RWPE1 (cell line): ENCODE measurements at places on chromosomes 6 and 20.

DNA sequence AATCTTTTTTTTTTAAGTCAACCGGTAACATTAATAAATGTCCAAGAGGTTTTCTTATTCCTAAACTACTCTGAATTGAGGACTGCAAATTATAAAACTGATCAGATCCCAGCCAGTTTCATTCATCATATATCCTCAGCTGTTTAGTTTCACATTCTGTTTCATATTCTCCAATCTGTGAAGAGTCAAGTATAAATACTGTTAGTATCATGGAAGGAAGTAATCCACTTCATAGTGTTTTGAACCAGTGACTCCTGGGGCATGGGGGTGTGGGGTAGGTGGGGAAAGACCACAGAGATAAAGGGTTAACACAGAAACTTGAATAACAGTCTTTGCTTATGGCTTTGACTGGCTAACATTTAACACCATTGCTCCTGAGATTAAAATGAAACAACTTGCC lies 69.9 kb downstream of the FYN start:
- no peak for DNase-seq

DNA sequence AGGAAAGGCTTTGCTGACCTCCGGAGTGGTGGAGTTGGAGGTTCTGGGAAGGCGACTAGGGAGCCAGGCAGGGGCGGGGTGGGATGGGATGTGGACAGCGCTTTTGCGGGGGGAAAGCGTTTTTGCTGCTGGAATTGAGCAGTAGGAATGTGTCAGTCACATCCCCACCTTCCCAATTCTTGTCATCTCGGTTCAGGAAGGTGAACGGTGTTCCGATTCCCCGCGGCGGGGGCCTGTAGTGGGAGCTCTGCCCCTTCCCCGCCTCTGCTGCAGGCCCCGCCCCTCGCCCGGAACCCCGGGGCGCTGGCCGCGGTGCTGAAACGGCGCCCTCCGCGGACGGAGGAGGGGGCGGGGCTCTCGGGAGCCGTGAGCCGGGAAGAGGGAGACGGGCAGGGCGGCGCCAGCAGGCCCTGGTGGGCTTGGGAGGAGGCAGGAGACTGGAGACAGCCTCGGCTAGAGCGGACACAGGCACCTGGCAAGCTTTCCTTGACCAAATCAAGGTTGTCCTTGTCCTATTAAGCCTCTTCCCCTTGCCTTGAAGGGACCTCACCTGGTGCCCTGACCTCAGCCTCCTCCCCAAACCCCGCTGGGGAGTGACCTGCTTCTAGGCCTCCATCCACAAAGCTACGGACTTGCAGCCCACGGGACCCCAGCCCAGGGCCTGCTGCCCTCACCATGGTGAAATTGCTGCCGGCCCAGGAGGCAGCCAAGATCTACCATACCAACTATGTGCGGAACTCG lies at the start of gene LHFPL5:
Gene LHFPL5 (plus strand): TSS at position 357 of the 741 bp plus-strand sequence. CDS start 319 bp downstream, at position 676.
- peak; percentile 80 for DNase-seq

- no peak for DNase-seq
Observed at GRCh38 chr20:2005359-2005758, 11.5 kb upstream of the PDYN start.

GRCh38 chr6:111543913-111544435 lies 61.0 kb upstream of the REV3L start:
- DNase-seq = no peak

DNA sequence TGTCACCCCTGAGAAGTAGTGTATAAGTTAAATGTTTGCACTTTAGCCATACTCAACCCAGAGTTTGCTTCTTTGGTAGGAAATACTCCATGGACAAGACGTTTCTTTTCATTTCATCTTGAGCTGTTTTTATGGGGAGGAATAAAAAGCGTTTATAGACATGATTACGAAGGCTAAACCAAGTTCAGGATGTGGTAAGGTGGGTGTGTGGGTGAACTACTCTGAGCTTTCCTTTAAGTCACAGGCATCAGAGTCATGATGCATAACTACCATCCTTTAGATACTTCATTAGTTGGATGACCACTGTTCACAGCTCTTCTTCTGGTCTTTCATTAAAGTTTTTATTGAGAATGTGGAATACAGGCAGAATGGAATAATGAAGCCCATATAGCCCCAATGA lies 48.9 kb downstream of the EBF4 start:
- no peak for DNase-seq

DNA sequence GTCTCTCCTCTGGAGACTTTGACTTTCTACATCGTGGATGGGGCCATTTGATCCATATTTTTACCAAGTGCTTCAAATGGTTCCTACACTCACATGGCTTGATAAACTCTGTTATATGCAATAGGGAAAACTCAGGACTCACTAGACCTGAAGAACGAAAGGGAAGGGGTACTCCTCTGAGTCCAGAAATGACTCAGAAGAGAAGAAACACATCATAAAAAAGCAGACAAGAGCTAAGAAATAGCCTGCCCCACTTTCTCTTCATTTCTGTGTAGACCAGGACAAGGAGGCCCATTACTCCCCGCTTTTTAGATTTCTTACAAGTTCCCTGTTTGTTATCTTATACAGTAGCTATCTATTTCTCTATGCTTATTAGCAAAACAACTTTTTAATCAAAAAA lies 369.8 kb upstream of the ARID1B start:
- DNase-seq = no peak

- DNase-seq = no peak
Observed at GRCh38 chr20:45230631-45231030, 9.5 kb downstream of the SEMG2 start.

- no peak for DNase-seq
Observed at GRCh38 chr6:136567688-136568087, 17.5 kb upstream of the MAP7 start.

DNA sequence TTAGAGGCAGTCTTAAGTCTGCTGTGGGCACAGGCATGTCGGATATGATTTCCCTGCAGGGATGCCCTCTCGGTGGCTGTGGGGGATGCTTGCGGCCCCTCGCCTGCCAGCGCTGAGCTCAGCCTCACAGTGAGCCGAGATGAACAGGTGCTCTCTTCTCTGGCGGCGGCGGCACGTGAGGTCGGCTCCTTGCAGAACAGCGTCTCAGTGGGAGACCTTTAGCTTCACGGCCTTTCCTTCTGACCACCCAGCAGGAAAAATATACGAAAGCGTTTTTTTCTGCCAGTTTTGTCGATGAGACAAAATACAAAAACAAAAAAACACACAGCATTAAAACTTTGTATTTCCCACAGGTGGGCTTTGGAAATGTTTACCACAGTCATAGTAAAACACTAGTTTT lies 23.6 kb downstream of the FOXA2 start:
- DNase-seq = no peak

- DNase-seq = no peak
Observed at GRCh38 chr6:137282254-137282653, 63.1 kb upstream of the IFNGR1 start.

GRCh38 chr20:48141660-48142515 lies 356.6 kb upstream of the SULF2 start:
- no peak for DNase-seq

- no peak for DNase-seq
Observed at GRCh38 chr6:111586554-111586953, 19.1 kb downstream of the TRAF3IP2 start.

GRCh38 chr20:19713822-19714578 lies 44.1 kb upstream of the RIN2 start:
- no peak for DNase-seq

- DNase-seq = peak; percentile 39
Observed at GRCh38 chr6:132400883-132401617, at the start of gene MOXD1. Gene MOXD1 (minus strand): TSS chr6:132401475. CDS start chr6:132401426, 49 bp downstream.

- no peak for DNase-seq
Observed at GRCh38 chr20:41011551-41012067, 17.0 kb upstream of the TOP1 start.

- no peak for DNase-seq
Observed at GRCh38 chr6:144460327-144461095, 175.4 kb downstream of the UTRN start.

DNA sequence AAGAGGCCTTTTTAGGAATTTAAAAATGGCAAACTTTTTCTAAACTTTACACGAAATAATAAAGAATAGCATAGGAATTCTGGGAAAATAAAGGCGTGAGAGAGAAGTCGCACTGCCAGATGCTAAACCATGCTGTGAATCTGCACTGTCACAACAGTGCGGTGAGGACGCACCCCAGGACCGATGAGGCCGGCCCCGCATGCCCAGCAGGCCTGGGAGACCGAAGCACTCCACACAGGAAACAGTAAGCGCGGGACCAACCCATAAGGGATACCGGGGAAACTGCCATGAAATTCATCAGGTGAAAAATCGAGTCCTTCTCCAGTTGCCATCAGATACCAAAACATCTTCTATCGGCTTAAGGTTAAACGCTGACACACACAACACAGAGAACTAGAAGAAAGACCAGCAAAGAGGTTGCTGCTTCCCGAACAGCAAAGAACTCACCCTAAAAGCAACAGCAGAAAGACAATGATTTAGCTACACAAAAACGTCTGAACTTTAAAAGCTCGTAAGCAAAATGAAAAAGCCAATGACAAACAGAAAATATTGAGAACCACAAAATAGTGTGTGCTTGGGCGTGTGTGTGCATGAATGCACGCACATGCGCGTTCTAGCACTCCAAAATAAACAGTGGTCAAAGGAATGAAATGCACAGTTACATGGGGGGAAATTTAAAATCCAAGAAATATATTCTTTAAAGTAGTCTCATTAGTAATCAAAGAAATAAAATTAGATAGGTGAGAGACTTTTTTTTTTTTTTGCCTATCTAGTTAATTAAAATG lies 15.4 kb downstream of the RAMACL start:
- DNase-seq = no peak

GRCh38 chr6:151690768-151691562 lies 116.5 kb upstream of the ESR1 start:
- no peak for DNase-seq

DNA sequence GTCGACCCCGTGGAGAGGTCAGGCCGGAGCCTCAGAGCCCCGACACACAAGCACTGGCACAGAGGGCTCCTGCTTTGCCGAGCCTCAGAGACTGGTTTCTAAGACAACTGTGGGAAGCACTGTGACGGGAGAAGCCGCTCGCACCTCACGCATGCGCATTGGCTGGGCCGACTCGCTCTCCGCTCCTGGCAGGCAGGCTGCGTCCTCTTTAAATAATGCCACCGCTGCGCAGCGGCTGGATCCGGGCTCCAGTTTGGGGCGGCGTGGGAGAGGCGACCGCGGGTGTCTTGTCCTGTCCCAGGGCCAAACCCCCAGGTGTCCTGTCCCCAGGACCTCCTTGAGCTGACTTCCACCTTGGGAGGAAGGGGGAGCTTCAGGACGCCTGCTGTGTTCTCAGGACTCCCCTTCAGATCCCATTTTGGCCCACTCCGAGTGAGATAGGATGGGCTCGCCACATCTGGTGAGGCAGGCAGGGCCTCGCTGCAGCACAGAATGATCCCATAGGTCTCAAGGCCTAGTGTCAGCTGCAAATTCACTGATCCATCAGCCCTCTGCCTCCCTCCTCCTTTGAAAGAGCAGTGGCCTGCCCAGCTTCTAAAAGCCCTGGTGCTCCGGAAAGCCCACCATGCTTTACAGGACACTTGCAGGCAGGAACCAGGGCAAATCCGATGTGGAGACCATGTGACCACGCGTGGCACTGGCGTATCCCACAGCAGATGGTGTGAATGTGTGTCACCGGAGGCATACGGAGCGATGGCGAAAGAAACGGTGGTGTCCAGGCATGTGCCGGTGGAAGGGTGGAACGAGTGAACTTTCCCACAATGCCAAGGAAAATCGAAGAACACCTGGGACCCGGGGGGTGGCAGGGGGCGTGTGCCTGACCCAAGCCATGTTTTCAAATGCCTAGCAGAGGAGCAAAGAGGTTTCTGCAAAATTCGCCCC lies 169.3 kb upstream of the ZNF337 start:
- DNase-seq = peak; percentile 30

DNA sequence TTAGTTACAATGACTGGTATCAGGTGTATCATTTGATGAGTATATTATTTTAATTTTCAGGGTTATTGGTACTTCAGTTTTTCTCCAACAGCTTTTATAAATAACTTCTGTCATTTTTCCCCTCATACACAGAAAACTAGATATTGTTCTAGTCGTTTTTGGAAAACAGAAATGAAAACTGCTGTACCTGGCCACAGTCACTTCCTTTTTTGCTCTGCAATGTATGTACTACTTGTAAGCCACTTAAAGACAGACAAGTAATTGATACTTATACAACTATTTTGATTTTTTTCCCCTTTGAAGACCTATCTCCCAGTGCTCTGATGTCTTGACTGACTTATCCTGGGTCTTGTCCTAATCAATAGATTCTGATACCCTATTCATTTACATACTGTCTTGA lies 218.6 kb upstream of the RUNX2 start:
- no peak for DNase-seq

DNA sequence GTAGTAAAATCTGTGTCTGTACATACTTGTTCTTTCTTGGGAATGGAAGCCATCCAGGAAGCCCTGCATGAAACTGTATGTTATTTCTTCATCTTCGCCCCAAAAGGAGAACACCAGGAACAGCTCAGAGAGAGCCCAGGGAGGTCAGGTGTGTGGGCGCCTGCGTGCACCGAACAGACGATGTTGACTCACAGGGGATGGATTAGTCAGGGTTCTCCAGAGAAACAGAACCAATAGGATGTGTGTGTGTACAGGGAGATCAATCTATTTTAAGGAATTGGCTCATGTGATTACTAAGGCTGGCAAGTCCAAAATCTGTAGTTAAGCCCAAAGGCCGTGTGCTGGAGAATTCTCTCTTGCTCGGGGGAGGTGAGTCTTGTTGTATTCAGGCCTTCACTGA lies 45.7 kb downstream of the RNASET2 start:
- peak; percentile 29 for DNase-seq

- DNase-seq = no peak
Observed at GRCh38 chr20:33531047-33531877, 41.4 kb downstream of the CBFA2T2 start.
